Motor neuron (in vitro differentiated cells): ENCODE measurements at places on chromosomes 13 and 19. TPM values are rescaled to one million over a fixed set of nuclear protein-coding genes. Genes with fewer than 3 reads are reported as not detected.

Gene URAD
- not detected in 2 replicates for total RNA-seq

Gene ZNF573
- 14.1 and 15.2 TPM in 2 replicates for total RNA-seq

Gene MEIOSIN
- total RNA-seq: 0.06 TPM in 1 of 2 replicates, not detected in the other

Gene TGFBR3L
- 0.49 and 1.0 TPM in 2 replicates for total RNA-seq

Gene MED4
- total RNA-seq: 46.6 and 47.3 TPM in 2 replicates

Gene ICAM3
- 1.3 and 2.2 TPM in 2 replicates for total RNA-seq

Gene FFAR3
- total RNA-seq: not detected in 2 replicates
